ENCODE measurements at places on chromosomes 2 and 18. TPM values are rescaled to one million over a fixed set of nuclear protein-coding genes. Genes with fewer than 3 reads are reported as not detected.

Gene ARPC2
- polyA plus RNA-seq = 118 TPM

Gene GALNT5
- polyA plus RNA-seq = 0.02 TPM

Gene SPC25
- 21.0 TPM for polyA plus RNA-seq

GRCh38 chr2:231708773-231709635 is 679 bp downstream of the PTMA start:
- DNase-seq = no peak

Gene KCNK3
- 0.33 TPM for polyA plus RNA-seq

DNA sequence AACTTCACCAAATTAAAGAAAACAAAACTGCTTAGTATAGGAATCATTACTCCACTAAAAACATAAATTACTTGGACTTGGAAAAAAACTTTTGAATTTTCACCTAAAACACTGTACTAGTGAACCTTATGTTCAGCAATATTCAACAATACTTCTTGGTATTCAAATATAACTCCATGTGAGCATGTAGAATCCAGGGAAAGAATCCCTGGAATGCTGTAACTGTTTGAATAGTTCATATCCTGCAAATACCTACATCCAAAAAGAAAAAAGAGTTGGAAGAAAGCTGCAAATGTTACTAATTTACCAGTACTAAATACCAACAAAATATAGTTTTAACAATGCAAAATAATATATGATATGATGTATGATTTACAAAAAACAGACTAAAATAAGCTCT is 65.4 kb downstream of the IKZF2 start:
- DNase-seq = no peak

GRCh38 chr2:65062843-65063825 is 6.9 kb downstream of the CEP68 start:
- no peak for DNase-seq

- peak; percentile 43 for DNase-seq
These were observed 26.8 kb downstream of the MPHOSPH10 start for GRCh38 chr2:71157124-71157793.

DNA sequence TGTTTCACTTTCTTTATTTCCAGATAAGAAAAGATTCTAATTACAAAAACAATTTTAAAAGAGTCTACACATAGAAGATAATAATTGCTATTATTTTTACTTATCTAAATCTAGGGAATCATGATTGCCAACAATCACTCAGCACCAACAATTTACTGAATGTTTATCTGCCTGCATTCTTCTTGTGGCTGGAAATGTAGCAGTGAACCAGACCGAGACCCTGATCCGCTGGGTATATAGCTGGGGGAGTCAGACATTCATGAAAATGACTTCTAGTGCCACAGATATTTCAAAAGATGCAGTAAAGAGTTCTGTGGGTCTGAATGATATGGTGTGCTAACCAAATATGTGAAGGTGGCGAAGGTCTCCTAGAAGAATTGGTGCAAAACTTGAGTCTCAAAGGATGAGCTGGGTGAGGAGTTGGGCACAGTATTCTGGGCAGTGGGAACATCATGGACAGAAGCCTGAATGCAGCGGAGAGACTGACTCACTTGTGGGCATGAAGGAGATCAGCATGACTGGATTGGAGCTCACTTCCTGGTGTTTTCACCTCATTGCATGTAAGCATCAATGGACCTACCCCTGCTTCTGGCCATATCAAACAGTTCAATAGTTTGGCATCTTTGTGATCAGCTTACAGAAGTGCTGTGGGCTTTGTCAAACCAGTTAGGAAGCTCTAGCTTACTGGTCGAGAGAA is 26.1 kb upstream of the FN1 start:
- DNase-seq = no peak

Gene MAB21L4
- polyA plus RNA-seq = 0.08 TPM

DNA sequence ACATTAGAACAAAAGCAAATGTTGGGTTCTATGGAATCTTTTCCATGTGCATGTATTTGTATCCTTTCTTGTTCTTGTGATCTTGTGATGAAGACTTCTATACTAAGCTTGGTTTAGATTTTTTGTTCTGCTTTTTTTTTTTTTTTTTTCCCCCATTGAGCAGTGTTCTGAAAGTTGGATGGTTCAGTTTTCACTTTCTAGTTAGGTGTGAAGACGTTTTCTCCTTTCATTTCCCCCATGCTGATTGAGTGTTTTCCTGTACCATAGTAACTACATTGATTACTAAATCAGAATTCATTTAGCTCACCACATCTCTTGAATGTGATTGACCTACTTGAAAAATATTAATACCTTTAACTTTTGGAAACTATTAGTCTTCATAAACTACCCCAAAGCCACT is 34.1 kb downstream of the NOP58 start:
- DNase-seq = no peak

- no peak for DNase-seq
These were observed 265.1 kb upstream of the OSR1 start for GRCh38 chr2:19623488-19623887.

Gene DSC2
- polyA plus RNA-seq = 2.5 TPM

DNA sequence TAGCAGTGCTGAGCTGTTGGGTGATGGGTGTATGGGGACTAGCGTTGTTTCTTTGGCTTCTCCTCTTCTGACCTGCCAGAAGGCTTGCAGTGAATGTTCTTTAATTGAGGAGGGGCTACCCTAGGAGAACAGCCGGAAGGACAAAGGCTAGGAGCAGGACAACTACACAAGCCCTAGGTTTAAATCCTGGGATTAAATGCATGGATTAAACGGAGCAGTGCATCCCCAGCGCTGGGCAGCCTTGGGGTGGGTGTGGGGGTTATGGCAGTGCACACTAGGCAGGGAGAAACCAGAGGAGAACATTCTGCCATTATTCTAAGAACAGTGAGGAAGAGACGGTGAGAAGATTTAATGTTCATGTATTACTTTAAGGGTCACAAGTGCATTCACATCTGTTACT is 86.4 kb upstream of the MCFD2 start:
- DNase-seq = no peak
